HT-29 (cell line): ENCODE measurements at places on chromosomes 3 and 15.

- no peak for DNase-seq
These were observed 3.6 kb downstream of the WWTR1 start for GRCh38 chr3:149654188-149654601.

DNA sequence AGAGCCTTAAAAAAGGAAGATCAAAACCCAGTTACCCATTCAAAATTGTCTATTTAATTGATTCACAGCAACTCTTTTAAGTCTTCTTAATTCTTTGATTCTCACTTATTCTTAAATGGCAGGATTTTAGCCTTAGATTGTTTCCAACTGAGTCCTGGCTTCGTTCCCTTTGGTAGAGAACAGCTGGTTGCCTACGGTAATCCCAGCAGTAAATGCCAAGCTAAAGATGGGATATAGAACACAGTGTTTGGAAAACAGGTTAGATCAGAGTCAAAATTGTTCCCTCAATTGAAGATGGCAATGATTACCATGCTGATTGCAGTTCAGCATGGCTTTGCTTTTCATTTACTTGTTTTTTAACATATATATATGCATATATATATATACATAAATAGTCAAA, 300.9 kb downstream of the PYDC2 start:
- no peak for DNase-seq

DNA sequence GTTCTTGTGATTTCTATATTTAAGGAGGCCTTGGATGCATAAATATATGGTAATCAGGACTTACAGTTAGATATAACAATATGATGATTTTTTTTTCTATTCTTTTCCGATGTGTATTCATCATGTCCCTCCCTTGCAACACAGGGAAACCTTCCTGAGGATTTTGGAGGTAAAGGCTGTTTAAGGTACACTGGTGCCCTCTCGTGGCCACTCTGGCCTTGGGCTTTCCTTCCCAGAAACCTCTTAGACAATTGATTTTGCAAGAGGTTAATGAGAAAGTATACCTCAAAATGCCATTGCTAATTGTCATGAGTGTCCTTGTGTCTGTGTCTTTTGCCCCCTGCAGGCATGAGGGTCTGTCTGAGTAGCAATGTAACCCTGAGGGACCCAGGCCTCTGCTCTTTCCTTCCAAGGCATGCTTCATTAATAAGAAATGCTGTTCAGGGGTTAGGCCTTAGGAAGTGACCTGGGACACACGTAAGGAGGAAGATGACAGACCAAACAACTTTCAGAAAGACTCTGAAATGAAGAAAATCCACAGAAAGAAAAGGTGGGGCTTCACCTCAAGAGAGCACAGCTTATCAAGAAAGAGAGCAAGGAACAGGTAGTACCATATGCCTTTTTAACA, 70.3 kb upstream of the PPP2R3A start:
- peak; percentile 89 for DNase-seq

- no peak for DNase-seq
These were observed 128.4 kb downstream of the ZBBX start for GRCh38 chr3:167251678-167252077.

GRCh38 chr3:156606729-156607128, 51.8 kb upstream of the SSR3 start:
- no peak for DNase-seq

DNA sequence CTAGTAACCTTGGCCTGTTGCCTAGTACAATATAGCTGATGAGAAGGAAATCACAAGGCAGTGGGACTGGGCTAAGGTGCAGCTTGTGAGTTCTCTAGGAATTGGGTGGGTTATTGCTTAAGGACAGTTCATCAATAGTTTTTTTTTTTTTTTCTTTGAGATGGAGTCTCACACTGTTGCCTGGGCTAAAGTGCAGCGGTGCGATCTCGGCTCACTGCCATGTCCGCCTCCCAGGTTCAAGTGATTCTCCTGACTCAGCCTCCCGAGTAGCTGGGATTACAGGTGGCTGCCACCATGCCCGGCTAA, 11.5 kb downstream of the ACKR2 start:
- no peak for DNase-seq

- DNase-seq, result no peak
These were observed 1341.3 kb downstream of the ROBO1 start for GRCh38 chr3:78426454-78426853.

GRCh38 chr3:134694466-134694865, 43.6 kb upstream of the KY start:
- DNase-seq, result no peak

GRCh38 chr3:188756241-188756640, 415.5 kb upstream of the TPRG1 start:
- no peak for DNase-seq

DNA sequence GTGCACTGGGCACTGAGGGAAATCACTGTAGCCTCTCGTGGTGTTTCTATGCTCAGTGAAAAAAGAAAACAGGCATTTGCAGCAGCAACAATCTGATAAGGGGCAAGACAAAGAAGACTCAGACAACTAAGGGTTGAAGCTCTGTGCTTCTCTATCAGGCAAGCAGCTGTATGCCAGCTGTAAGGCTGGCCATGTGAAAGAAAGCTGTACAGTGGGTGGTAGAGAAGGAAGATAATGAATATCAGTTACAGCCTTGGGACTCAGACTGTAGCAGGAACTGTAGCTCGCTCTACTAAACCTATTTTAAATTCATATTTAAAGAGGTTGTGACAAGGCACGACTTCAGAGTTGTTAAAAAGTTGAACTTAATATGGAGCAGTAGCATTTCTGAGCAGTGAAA, 76.3 kb downstream of the VGLL3 start:
- no peak for DNase-seq

GRCh38 chr15:37783290-37783689, 151.2 kb upstream of the TMCO5A start:
- DNase-seq, result no peak

- no peak for DNase-seq
These were observed 113.4 kb downstream of the OXNAD1 start for GRCh38 chr3:16378415-16378814.

DNA sequence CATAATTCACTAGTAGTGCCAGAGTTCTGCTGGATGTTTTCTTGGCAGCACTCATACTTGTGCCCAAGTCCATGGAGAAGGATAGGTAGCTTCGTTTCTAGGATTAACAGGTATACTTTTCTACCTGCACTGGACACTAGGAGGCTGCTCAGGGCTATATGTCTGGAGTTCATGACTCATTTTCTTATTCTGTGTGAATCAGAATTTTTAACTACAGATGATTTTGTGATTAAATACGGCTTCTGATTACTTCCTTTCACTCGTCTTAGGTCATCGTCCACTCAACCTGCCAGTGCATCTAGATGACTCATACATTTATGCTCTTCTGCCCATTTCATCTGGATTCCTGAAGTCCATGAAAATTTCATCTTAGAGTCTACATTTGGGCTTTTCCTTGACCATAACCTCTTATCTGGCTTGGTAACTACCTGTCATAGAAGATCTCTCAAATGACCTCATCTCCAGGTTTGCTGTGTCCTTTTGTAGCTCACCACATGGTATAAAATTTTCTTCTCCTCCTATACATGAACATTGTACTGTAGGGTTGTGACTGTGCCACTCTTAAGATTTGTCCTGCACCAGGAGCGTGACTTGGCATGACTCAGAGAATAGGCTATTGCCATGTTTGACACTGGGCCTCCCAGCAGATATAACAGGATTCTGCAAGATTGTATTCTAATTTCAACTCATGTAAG, 66.7 kb upstream of the GCSAM start:
- DNase-seq, result peak; percentile 80

DNA sequence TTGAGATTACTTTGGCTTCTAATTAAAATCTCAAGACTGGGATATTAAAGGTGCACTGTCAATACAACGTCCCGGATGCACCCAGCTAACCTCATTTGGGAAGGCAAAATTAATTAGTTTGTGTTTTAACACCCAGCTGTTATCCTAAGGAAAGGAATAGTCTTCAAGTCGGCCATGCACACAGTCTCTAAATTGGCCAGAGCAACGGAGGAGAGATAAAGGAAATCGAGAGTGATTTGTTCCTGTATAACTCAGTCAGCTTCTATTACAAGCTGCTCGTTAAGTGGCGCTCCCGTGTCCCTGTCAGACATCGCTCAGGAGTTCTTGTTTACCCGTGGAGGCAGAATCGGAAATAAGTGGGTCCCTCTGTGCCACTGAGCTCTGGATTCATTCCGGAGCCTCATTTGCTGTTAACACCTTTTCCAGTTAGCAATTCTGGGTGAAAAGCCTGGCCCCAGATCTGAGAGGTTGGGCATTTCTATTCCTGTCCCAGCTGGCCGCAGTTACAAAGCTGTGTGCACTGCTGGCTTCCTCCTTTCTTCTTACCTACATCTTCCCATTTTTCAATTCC, 63.9 kb downstream of the ST8SIA2 start:
- DNase-seq, result no peak

DNA sequence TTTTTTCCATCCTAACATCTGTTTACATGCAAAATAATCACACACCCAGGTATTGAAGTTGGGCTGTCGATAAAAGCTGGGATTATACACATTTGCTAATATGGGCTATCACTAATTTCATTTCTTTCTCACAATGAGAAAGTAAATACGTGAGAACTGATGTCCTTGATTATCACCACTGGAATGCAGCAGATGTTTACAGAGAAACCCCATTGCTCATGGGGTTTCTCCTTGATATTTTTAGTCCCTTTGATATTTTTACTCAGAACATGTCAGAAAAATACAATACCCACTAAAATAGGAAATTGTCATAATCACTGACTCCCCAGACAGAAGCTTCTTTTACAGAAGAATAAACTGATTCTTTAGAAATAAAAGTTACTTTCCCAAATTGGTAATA, 535.1 kb upstream of the CCDC54 start:
- DNase-seq, result no peak

- DNase-seq, result no peak
These were observed 57.8 kb upstream of the TBC1D5 start for GRCh38 chr3:17800232-17800631.

- no peak for DNase-seq
These were observed 3.7 kb upstream of the DLL4 start for GRCh38 chr15:40925495-40925862.

DNA sequence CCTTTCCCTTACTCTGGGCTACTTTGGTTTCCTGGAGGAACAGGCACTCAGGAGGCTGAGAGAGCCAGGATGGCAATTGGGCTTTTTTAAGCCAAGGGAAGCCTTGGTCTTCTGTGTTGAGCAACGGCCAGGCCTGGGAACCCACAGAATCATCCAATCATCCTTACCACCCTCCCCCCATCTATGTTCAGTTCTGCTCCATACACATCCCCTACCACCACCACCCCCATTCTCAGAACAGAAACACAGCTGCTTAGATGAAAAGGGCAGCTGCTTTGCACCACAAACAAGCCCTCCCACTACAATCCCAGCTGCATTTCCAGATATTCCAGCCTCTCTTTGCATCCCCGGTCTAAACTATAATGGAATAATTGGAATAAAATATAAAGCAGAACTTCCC, 21.0 kb downstream of the SEMA5B start:
- DNase-seq, result no peak

DNA sequence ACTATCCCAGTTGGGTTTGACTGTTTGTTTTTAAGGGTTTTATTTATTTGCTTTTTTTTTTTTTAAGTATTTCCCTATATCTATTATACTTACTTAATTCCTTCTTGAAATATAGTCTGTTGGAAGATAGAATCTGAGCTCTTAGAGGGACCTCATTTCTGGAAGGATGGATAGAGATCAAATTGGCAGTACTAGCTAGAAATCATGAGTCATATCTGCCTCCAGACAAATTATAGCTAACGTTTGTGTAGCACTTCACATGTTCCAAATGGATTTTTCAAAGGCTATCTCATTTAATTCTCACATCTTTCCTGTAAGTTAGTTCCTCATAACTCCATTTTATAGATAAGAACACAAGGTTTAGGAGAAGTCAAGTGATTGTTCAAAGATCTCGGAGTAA, 384.7 kb downstream of the ZIC1 start:
- no peak for DNase-seq

- DNase-seq, result no peak
These were observed 67.4 kb downstream of the SNRPN start for GRCh38 chr15:25022233-25022632.

DNA sequence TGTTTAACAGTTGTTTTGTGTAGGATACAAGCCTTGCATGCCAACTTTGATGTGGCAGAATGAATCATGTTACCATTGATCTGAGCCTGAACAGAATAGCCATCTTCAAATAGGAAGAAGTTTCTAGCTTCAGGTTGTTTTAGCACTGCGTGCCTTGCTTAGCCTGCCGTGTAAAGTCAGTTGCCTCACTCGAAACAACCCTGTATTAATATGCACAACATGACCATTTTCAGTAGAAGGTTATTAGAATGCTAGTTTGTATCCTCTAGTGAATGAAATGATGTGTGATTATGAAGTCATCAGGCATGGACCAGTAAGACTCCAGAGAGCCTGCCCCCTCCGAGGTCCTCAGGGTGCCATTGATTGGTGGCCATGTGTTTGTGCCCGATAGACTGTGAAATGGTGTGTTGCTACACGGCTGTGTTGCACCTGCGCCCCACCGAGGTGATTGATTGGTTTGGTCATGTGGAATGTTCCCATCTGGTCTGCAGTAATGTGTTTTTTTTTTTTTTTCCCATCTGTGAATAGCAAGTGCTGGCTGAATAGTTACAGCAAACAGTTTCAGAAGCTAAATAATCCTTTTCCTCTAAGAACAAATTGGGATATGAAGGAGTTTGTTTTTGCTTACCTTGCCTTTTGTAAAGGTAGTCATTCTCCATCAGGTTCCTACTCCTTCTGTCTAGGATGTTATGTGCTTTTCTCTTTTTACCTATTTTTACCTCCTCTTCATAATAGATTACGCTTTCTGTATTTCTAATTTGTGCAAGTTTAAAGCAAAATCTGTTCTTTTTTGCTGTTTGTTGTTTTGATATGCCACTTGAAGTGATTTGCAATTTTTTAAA, 214.9 kb downstream of the TCF12 start:
- DNase-seq, result no peak

GRCh38 chr15:90665288-90666134, 51.6 kb upstream of the BLM start:
- peak; percentile 69 for DNase-seq

GRCh38 chr3:184585545-184585944, 24.0 kb downstream of the EPHB3 start:
- no peak for DNase-seq

DNA sequence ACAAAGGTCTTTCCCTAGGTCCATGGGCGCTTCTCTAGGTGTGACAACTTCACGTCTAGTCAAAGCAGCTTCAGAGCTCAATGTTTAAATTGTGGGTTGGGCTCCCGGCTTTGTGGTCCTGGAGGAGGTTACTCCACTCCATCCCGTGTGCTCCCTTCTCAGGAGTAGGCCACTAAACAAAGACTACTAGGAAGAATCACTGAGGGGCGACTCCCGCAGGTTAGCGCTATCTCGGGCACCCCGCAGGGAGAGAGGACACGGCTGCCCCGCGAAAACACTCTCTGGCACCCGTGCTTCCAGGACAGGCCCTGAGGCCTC, 500 bp downstream of the PARP6 start:
- peak; percentile 40 for DNase-seq
